ENCODE measurements at places on chromosomes 7 and 10.
A peak's percentile ranks its signal among the peaks of the same experiment; 100 is the strongest.

- DNase-seq, result no peak
These were observed 36.2 kb upstream of the CCDC7 start for GRCh38 chr10:32409741-32410140.

- DNase-seq, result no peak
These were observed 241.3 kb downstream of the CXCL12 start for GRCh38 chr10:44143556-44143955.

- no peak for DNase-seq
These were observed 48.3 kb upstream of the MTURN start for GRCh38 chr7:30086529-30086928.

- DNase-seq, result no peak
These were observed 45.6 kb downstream of the PTPRE start for GRCh38 chr10:127952575-127952869.

DNA sequence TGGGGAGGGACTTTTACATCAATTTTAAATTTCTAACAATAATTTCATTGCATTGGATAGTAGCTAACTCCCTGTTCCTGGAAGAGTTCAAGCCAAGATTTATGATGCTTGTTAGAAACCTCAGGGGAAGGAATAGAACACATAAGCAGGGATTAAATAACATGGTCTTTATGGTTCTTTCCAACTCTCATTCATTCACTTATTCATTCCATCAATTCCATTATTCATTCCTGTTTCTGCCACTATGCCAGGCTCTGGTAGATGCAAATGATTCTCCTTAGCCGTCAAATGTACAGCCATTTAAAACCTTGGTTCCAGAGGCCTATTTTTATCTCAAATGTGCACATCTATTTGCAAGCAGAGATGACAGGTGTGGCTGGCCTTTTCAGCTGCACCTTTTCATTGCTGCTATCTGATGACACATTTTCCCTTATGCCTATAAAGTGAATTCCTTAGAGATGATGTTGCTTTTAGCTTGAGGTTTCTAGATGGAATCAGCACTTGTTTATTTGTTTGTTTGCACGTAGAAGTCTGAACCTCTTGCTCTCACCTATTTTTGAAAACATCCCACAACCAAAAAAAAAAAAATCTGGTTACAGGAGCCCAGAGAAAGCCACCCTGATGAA is 205.7 kb upstream of the IGFBP3 start:
- DNase-seq, result no peak

GRCh38 chr10:110138197-110138812 is 69.1 kb upstream of the MXI1 start:
- DNase-seq, result peak; percentile 73

DNA sequence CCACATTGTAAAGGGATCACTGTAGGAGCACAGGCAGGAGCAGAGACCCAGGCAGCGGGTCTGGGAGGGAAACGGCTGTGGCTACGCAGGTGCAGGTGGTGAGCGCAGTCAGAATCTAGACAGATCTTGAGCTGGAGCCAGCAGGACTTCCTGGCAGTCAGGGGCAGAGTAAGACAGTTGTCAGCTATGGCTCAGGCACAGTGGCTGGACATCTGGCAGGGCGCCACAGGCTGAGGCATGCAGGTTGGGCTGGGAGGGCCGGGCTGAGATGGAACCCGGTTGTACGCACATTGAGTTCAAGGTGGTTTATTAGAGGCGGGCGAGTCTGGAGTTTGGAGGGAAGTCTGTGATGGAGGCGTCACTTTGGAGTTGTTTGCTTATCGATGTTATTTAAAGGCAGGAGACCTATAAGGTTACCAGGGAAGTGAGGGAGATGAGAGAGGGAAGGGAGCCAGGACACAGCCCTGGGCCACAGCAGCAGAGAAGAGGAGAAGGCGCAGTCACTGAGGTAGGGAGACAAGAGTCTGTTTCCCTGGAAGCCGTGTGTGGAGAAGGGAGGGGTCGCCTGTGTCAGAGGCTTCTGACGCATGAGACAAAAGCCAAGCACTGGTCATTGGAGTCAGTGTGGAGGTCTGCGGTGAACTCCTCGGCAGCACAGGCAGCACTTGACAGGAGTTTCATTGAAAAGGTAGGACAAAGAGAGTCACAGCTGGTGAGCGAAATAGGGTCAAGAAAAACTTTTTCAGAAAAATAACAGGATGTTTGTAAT is 73.8 kb downstream of the LANCL2 start:
- DNase-seq, result peak; percentile 65

DNA sequence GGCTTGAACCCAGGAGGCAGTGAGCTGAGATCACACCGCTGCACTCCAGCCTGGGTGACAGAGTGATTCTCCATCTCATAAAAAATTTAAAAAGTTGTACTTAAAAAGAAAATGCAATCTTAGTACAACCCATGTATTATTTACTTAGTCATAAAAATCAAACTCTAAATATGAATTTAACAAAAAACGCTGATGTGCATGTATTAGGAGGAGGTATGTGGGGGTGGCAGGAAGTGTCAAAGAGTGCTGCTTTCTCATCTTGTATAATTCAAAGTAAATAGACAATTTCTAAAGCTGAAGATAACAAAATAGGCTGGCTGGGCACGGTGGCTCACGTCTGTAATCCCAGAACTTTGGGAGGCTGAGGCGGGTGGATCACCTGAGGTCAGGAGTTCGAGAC is 81.0 kb upstream of the NRBF2 start:
- DNase-seq, result no peak

DNA sequence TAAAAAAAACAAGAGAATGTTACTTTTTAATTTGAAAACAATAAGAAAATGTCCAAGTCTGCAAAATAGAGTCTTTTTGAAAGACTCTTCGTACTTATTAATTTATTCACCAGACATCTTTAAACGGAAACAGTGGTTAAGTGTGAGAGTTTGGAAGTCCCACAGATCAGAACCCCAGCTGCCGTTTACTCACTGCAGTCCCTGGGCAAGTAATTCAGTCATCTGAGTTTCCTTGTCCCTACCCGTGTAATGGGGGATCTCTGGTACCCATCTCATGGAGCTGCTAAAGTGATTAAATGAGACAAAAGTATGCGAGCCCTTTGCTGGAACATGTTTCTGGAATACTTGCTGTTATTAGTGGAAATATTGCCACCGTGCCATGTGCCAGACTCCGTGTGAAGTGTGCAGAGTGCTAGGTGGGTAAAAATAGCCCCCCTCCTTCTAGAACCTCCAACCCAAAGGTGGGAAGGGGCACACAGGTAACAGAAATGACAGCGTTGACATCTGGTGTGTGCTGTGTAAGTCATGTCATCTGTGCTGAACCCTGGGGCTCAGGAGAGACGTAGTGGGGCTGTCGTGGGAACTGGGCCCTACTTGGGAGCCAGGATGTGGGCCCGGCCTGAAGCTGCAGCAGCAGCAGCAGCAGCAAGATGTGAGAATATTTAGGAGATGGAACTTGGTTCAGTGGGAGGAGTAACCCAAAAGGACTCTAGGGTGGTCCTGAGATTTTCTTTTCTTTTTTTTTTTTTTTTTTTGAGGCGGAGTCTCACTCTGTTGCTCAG is 140.5 kb downstream of the CUX1 start:
- no peak for DNase-seq

DNA sequence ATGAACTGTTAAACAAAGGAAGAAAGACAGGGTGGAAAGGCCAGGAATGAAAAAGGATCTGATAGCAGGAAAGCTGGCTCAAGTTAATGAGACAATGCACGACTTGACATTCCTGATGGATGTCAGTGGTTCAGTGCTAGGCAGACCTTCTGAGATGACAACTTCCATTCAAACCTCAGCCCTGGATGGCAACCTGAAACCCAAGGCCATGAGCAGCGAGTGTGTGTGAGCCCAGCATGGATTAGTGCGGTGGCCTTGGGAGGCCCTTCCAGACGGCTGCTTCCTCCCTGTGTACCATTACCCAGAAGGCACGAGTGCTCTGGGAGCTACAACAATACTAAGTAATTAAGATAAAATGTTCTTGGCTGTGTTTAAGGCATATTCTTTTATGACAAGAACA is 18.8 kb downstream of the TRIL start:
- no peak for DNase-seq

DNA sequence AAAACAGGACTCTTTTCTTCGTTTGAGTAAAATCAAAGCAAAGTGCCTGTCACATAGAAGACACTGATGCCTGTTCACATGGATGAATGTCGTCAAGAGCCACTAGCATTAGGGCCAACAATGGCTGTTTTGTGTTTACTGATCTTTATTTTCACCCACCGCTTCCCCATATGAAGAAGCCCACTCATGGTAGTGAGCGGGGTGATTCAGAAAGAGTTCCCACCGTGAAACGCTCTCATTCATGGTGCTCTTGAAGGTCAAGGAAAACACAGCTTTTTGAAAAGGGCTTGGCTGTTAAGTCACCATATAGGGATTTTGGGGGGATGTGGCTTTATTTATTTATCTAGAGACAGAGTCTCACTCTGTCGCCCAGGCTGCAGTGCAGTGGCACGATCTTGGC is 12.5 kb downstream of the PROSER2 start:
- DNase-seq, result no peak

DNA sequence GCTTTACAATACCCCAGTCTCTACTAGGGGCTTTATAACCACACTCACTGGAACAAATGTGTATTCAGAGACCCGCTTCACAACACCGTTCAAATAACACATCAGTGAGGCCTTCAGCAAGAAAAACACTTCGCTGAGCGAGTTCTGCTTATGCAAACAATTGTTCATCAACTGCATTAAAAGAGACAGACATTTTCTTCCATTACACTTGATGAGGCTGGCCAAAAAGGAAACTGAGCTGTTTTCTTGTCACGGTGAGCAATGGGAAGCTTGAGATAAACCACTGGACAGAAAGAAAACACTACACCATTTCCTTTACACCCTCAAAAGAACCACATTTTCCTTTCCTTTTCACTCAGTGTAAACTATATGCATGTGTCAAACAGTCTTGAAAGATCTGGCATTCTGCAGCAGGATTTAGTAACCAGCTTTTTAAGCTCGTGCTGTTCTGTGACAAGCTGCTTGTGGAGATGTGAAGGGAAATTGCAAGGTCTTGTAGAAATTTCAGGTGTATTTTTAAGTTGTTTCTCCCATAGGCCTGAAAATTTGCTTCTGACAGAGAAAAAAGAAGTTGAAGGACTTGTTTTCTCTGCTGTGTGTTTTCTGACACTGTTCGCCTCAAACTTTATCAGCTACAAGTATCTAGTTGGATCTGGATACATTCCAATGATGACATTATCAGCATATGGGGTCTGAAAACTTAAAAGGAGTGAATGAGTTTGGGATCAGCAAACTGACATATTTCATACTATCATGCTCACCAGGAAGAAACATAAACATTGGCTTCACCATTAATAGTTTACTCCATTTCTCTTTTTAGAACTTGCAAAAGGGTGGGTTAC is 693.1 kb downstream of the PARD3 start:
- no peak for DNase-seq

DNA sequence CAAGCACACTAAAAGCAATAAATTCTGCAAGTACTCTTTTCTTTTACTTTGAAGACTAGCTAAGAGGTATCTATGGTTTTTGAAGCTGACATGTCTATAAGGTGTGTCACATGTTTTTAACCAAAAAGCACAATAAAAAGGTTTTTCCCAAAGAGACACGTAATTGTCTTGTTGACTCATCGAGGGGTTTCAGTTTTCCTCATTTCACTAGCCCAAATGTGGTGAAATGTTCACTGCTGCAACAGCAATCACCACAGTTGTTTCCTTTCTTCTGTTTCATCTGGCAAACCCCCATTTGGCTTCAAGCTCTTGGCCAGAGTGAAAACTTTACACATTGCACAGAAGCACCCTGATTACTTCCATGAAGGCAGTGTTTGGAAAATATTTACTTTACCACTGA is 3.8 kb upstream of the HOXA4 start:
- DNase-seq, result peak; percentile 98

DNA sequence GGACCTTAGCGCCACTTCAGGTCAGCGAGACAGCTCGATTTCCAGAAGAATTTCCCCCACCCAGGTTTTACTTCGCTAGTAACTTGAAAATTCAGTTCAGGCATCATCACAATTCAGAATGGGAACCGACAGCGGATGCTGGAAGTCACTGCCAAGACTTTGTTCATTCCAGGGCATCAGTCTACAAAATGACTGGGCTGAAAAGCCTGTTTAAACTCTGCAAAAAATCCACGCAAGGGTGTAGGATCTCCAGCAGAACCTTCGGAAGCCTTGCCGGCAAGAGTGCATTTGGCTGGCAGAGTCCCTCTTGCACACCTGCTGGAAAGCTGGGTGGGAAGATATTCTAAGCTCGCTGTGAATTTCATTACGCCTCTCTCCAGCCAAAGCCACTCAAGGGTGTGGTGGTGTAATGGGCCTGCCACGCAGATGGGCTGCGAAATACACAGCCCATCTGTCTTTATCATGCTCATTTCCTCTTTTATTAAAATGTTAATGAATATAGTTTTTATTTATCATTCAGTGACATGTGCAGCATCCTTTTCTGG is 672.0 kb upstream of the FOXK1 start:
- DNase-seq, result no peak

- peak; percentile 17 for DNase-seq
These were observed 204.1 kb downstream of the TRIL start for GRCh38 chr7:28754027-28754426.

GRCh38 chr10:102775201-102775934 is 31.6 kb downstream of the WBP1L start:
- no peak for DNase-seq

DNA sequence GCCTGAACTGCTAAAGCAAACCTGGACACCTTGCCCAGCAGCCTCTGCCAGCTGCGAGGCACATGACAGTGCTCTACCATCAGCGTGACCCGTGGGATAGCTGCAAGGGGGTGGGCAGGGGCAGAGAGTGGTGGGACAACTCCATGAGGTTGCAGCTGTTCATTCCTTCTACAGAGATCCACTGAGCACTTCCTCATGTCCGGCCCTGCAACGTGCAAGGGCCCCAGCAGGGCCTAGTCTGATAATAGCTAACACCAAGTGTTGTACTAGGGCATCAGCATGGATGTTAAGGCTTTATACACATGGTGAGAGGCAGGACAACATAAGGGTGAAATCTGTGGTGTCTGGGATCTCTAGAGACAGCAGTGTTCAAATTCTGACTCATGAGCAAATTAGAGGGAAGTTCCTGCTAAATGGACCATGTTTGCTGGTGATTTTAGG is 14.3 kb downstream of the NOD1 start:
- no peak for DNase-seq

DNA sequence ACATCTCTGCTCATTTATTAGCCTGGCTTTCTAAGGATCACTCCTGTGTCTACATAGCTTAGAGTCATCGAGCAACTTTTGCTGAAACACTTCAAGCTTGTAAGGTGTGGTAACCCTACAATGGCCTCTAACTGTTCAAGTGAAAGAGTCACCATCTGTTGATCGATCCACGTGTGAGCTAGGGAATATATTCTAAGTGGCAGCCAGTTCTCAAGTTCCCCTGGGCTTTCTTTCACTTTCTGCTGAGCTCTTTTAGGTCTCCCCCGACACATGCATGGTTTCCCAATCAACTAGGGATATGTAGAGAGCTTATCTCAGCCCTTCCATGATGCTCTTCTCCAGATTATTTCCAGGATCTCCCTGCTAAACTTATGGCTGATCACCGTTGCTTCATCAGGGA is 15.5 kb downstream of the AOAH start:
- DNase-seq, result no peak

DNA sequence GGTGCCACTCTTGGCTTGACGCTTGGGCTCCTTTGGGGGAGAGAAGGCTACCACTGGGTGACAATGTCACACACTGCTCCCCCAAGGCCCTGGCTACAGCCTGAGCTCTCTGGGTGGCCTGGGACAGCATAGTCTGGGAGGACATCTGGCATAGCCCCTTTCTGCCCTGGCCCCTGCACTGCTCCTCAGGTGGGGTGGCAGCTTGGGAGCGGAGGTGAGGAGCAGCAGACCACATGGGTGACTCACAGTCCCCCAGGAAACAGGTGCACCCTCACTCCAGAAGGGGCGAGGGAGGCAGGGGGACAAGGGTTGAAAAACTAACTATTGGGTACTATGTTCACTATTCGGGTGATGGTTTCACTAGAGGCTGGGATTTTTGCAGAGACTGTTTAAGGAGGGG is 45.2 kb downstream of the NPTX2 start:
- no peak for DNase-seq

Measured in MCF 10A (cell line).